ENCODE measurements at places on chromosomes 16 and 17.

- no peaks in the 10 kb centered on the region for H3K27me3 ChIP-seq
- H3K27ac ChIP-seq, result peak overlapping the region; percentile 61
- no peaks in the 10 kb centered on the region for H3K4me1 ChIP-seq
- H3K4me3 ChIP-seq, result no peak overlapping the region
- no peaks in the 10 kb centered on the region for H3K36me3 ChIP-seq
Measured at GRCh38 chr16:57667526-57668262, 412 bp upstream of the ADGRG3 start.

DNA sequence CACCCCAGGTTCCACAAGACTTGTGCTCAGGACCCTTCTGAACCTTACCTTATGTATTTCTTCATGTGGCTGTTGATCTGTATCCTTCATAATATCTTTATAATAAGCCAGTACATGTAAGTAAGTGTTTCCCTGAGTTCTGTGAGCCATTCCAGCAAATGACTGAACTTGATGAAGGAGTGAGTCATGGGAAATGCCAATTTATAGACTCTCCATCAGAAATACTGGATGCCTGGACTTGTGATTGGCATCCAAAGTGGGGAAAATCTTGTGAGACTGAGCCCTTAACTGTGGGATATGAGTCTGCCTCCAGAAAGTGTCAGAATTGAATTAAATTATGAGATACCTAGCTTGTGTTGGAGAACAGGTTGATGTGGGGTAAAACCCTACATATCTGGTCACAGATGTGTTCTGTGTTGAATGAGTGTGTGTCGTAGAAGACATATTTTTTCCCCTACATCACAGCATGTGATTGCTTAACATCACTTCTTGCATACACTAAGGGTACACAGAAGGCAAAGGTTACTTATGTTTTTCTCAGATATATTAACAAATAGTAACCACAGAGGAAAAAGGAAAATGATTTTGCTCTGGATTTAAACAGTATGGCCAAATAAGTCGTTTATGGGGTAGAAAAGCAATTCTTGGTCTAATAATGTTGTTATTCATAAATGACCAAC, 70.2 kb upstream of the NETO2 start:
- no peaks in the 10 kb centered on the region for H3K27me3 ChIP-seq
- no peak for DNase-seq
- H3K36me3 ChIP-seq, result no peaks in the 10 kb centered on the region
- H3K4me1 ChIP-seq, result no peaks in the 10 kb centered on the region

GRCh38 chr17:57679906-57680695, 65.0 kb downstream of the CCDC182 start:
- peaks cover 5% of the 10 kb centered on the region for H3K36me3 ChIP-seq
- DNase-seq, result no peak
- no peak overlapping the region for H3K27ac ChIP-seq
- no peak overlapping the region for H3K4me3 ChIP-seq
- H3K4me1 ChIP-seq, result no peaks in the 10 kb centered on the region

GRCh38 chr16:534856-535445, 7.4 kb downstream of the CAPN15 start:
- H3K4me3 ChIP-seq, result no peak overlapping the region
- H3K27ac ChIP-seq, result no peak overlapping the region
- H3K4me1 ChIP-seq, result peaks cover 3% of the 10 kb centered on the region
- no peaks in the 10 kb centered on the region for H3K36me3 ChIP-seq
